Stimulated activated CD8-positive, alpha-beta memory T cell treated with anti-CD3 and anti-CD28 coated beads, Interleukin-2, amount 100 ng/mL, for 48 hours (primary cell): ENCODE measurements at places on chromosomes 6 and 20.

GRCh38 chr6:144179237-144179636 is 28.9 kb downstream of the STX11 start:
- no peak for DNase-seq

DNA sequence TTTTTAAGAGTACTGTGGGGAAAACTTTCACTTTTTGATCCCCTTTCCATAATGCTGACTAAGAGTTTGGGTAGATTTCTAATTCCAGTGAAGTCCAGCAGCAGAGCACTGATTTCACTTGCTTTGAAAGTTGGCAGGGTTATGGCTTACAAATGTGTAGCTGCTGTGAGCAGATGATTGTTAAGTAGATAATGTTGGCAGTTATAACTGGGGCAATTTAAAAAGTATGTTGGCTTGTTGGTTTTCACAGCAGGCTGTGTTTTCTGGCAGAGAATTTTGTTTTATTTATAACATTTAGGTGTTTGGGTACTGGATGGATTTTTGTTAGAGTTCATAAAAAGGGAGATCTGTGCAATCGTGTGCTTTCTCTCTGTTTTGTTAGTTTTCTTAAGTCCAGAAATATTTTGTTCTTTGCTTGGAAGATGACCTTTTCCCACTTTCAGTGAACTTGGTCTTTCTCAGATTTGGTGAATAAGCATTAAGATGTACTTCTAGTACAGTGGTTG is 31.4 kb downstream of the AFDN start:
- DNase-seq, result no peak

GRCh38 chr6:160933256-160933655 is 58.3 kb upstream of the MAP3K4 start:
- no peak for DNase-seq

GRCh38 chr20:56245761-56246160 is 2.8 kb upstream of the MC3R start:
- no peak for DNase-seq

GRCh38 chr20:21301940-21302663 is 1.0 kb upstream of the XRN2 start:
- no peak for DNase-seq

- DNase-seq, result no peak
Measured at GRCh38 chr20:45211569-45212474, 5.0 kb downstream of the SEMG1 start.

GRCh38 chr20:17956099-17956685 is 12.4 kb downstream of the SNX5 start:
- no peak for DNase-seq

- DNase-seq, result no peak
Measured at GRCh38 chr20:35975576-35976373, 7.4 kb downstream of the CNBD2 start.

DNA sequence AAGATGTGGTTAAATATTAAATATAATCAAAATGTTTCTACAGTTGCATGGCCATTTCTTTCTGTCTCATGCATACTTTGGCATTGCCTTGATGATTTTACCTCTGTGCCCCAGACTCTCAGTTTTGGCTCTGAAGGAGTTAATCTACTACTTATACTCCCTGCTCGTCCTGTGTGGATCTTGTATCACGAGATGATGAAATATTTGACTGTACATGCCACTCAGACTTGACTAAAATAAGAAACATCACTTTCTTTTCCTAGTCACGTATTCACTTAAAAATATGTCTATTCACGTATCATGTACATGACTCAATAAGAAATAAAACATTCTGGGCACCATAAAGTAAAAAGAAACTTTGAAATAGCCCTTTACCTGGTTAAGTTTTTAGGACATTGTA is 397.7 kb downstream of the RFPL4B start:
- DNase-seq, result no peak

GRCh38 chr6:56033401-56033800 is 158.0 kb upstream of the BMP5 start:
- no peak for DNase-seq

DNA sequence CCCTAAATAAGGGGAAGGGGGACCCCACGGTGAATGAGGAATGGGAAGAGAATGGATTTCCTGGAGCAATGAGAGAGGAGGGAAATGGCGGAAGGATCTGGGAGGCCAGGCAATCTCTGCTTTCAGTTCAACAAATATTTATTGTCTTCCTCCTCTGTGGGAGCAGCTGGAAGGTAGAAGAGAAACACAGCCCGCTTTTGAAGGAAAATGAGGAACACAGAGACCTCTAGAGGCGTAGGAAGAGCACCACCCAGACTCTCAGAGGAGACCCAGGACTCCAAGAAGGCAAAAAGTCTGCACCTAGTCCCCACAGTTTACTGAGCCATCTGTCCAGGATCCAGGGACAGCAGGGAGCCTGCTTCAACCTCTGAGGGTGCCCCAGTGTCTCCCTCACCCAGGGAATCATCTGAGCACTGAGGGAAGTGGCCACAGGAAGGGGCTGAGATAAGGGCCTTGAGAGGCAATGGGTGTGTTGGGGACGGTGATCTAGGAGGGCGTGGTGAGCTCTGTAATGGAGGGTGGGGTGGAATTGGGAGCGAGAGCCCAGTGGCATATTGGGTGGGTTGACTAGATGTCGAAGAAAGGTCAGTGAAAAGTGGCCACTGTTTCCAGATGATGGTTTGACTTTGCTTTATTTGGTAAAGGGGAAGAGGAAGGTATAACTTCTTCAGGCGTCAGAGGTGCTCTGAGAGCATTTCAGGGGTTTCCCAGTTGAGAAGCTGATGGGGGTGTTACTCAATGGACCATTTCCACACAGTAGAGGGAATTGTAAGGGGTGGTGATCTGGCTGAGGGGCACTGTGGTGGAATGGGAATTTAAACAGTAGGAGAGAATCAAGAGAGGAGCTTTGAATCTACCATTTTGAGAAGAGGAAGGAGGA is 610 bp downstream of the PSORS1C1 start:
- no peak for DNase-seq
